ENCODE measurements at places on chromosomes 2 and 18.

GRCh38 chr18:46510386-46510785, 146.6 kb downstream of the LOXHD1 start:
- no peak for DNase-seq

GRCh38 chr2:230234845-230235244, 9.3 kb downstream of the SP140 start:
- no peak for DNase-seq

GRCh38 chr2:165522719-165523118, 53.2 kb downstream of the CSRNP3 start:
- DNase-seq, result no peak

- DNase-seq, result no peak
Measured at GRCh38 chr2:113072584-113072983, 4.8 kb downstream of the IL1F10 start.

GRCh38 chr2:207828361-207829057, 58.8 kb upstream of the FZD5 start:
- no peak for DNase-seq

DNA sequence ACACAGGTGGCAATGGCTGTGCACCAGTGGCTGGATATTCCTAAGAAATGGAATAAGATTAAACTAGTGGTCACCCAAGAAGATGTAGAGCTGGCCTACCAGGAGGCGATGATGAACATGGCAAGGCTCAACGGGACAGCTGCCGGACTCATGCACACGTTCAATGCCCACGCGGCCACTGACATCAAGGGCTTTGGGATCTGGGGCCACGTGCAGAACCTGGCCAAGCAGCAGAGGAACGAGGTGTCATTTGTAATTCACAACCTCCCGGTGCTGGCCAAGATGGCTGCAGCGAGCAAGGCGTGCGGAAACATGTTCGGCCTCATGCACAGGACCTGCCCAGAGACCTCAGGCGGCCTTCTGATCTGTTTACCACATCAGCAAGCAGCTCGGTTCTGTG, 190.8 kb downstream of the FTCDNL1 start:
- no peak for DNase-seq

- no peak for DNase-seq
Measured at GRCh38 chr2:19132967-19133366, 225.5 kb downstream of the OSR1 start.

- DNase-seq, result no peak
Measured at GRCh38 chr2:225334514-225334913, 65.0 kb upstream of the NYAP2 start.

DNA sequence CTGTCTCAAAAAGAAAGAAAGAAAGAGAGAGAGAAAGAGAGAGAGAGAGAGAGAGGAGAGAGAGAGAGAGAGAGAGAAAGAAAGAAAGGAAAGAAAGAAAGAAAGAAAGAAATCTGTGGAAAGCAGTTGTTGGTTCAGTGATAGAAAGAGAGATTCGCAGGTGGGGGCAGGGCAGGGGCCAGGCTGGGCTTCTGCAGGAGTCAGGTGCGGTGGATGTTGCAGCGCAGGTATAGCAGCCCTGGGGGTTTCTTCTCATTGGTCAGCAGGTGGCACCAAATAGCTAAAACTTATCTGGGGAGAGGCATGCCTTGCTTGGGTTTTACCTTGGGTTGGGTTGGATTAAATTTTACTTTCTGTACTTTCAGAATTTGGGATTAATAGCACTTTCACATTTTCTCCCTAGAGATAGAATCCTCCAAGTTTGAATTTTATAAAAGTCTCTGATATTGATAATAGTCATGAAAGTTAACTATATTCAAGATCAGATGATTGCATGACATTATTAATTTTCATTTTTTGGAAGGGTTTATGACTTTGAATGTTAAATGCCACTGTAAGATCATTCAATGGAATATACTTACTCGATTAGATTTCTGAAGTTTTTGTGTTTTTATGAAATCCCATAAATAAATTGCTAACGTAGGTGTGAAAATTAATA, 66.6 kb downstream of the SPTBN1 start:
- DNase-seq, result peak; percentile 75

DNA sequence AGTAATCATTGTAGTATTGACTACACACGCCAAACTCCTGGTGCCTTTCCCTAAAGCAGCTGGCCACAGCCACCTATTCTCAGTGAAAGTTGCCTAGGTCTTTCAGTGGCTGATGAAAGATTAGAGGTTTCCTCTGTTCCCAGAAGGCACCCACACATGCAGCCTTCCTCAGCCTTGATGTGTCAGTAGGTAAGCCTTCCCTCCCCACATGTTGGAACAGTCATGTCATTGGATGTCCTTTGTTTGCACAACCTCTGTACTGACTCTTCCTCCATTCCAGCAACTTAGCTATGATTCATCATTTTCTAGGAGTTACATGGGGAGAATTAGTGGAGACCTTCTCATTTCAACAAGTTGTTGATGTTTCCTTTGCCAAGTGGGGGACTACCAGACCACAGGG, 630.8 kb upstream of the SLC39A10 start:
- DNase-seq, result no peak

DNA sequence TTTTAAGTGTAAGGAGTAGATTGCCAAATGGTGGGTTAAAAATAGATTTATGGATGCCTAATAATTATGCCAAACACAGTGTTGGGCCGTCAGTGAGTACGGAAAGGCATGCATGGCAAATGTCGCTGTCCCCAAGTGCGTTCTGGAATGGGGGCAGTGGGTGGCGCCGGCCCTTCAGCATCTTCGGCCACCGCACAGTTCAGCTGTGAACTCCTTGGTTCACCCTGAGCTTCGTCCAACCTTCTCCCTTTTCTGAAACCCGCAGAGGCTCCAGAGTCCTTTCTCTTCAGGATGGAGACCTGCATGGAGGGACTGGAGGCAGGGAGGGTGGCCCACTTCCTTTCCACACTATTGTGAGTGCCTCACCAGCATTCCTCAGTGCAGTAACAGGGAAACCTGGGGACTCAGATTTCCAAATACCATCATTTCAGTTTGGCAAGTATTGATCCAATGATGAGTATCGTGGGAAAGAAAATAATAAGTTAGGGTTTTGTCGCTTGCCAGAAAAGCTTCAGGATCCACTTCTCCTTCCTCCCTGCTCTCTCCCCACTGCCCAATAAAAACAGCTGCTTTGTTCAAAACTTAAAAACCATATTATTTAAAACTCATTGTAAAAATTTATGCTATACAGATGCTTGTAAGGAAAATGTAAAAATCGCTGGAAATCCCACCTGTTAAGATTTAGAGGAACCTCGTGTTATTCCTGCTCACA, 74.6 kb upstream of the TXNDC2 start:
- peak; percentile 25 for DNase-seq

- DNase-seq, result no peak
Measured at GRCh38 chr18:75253784-75254183, 43.2 kb downstream of the TSHZ1 start.

- no peak for DNase-seq
Measured at GRCh38 chr2:37471994-37472393, 127.6 kb downstream of the QPCT start.

- DNase-seq, result no peak
Measured at GRCh38 chr2:69366-70344, 23.4 kb upstream of the FAM110C start.

DNA sequence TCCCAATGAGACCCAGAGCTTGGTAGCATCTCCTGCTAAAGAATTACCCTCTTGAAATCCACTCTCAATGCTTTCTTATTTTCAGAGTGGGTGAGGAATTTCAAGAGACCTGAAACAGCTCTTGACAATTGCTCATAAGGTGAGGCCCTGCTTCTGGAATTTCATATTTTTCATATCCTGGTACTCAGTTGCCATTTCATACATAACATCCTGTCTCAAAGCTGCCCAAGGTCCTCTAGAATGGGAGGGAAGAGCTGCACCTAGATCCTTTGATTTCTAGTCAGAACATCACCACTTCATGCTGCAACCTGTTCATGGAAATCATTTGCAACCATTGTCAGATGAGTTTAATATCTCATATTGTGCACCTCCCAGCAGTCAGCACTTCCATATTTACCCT, 404.8 kb upstream of the GALNT5 start:
- no peak for DNase-seq

DNA sequence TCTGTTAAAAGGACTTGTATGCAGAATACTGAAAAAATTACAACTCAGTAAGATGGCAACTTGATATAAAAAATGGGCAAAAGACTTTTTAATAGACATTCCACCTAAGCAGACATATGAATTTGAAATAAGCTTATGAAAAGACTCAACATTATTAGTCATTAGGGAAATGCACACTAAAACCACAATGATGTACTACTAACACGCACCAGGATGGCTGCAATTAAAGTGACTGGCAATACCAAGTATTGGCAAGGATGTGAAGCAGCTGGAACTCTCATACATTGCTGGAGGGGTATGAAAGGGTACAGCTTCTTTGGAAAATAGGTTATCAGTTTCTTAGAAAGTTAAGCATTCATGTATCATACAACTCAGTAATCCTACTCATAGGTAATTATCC, 3.2 kb upstream of the ENOSF1 start:
- peak; percentile 64 for DNase-seq

DNA sequence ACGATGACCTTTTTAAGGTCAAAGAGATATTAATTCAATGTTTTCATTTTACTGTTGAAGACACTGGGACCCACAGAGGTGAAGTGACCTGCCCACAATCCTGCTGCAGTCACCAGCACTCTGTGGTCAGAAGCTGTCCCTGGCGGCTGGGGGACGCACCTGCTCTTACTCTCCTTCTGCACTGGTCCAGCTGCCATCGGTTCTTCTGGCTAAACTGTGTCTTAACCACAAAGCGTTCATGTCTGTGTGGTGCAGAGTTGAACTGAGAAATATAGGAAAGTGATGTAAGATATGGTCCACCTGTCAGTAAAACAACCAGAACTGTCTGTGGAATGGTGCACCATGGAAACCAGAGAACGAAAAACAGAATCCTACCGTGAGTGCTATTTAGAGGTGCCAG, 44.9 kb upstream of the SMIM21 start:
- DNase-seq, result no peak

- DNase-seq, result no peak
Measured at GRCh38 chr2:178530625-178531142, 50.4 kb downstream of the PLEKHA3 start.

DNA sequence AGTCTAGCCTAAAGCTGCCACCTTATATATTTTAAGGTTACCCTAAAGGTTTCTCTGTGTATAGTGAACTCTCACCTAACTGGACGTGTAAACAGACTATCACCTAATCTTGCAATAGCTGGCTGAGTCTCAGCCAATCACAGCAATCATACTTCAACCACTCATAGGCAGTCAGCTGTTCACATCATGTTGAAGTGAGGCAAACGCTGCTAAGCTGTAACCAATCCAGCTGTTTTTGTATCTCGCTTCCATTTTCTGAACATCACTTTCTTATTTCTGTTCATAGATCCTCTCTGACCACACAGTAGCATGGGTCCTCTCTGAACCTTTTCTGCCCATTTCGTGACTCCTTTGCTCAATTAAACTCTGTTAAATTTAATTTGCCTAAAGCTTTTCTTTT, 468.2 kb upstream of the POU3F3 start:
- DNase-seq, result no peak

- no peak for DNase-seq
Measured at GRCh38 chr2:105460048-105460732, 61.3 kb upstream of the FHL2 start.

- no peak for DNase-seq
Measured at GRCh38 chr2:62361964-62362363, 144.0 kb downstream of the TMEM17 start.

DNA sequence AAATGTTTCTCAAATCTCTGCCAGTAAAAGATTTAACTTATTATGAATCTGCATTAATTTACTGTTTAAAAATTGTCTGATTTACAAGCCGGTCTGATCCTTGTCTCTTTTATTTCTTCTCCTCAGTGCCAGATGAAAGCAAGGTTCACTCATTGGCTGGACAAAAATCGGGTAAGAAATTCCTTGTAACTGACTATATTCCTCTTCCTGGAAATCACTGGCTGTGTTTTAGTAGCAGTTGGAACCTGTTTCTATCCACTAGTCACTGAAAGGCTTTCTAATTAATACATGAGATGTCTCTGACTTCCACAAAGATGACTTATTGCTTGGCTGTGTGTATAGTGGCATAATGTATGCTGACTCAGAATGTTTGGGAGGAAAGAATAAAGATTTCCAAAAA, 436.6 kb upstream of the NRP2 start:
- DNase-seq, result peak; percentile 7

GRCh38 chr2:18820966-18821365, 231.6 kb upstream of the NT5C1B start:
- no peak for DNase-seq

DNA sequence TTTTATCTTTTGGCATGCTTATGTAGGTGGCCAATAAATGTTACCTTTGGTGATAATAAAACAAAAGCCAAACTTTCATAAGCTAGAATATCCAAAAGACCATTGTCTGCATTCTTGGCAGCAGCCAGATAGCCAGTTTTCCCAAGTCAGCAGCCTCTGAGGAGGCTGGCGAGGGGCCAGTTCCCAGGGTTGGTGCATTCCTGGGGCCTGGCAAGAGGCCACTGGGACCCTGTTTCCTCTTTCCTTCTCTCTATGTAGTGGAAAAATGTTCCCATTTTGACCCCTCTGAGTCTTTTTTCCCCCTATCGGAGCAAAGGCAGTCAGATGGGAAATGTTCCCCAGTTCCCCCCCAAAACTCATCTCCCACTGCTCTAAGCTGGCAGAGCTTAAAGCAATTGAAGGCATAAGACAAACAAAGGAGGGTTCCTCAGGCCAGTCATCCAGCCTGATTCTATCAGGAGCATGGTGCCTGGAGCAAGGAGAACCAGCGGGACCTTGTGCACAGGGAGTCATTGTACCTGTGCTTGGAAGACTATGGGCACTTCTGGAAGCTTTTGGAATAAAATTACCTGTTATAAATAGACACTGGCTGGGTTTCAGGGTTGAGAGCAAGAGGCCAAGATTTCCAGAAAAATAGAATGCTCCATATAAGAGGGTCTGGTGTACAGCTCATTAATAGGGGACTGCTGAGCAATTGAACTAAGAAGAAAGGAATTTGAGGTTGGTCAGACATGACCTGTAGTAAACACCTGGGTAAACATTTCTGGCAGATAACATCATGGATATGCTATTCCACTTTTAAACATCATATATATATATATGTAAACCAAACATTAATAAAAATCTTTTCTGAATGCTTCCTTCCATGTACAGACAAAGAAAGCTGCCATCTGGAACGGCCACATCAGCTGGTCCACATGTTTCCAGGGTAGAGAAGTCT, 63.4 kb downstream of the NCKAP5 start:
- peak; percentile 84 for DNase-seq

- no peak for DNase-seq
Measured at GRCh38 chr18:74407888-74408287, 49.2 kb downstream of the DIPK1C start.

GRCh38 chr2:136024616-136025015, 39.2 kb upstream of the DARS1 start:
- DNase-seq, result no peak
